ENCODE measurements at places on chromosomes 5 and 9.

DNA sequence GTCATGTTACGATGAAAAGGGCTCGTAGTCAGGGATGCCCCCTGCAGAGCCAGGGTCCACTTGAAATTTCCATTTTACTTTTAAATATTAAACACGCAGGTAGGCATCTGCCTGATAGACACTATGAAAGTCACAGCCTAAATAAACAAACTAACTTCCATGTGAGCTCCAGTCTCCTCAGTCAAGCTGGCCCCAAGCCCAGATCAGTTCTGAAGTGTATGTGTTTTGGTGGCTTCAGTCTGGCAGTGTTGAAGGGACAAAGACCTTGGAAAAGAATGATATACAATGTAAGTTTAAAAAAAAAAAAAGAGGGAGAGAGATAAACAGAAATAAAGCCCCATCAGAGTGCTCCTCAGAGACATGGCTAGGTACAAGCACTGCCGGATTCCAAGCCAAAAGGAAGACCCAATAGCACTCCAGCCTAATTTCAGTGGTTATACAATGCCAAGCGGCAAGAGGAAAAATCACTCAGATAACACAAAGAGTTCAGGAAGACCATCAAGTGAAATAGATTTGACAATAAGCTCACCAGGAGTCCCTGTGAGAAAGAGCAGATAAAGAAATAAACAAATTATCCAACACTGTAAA lies 181.0 kb downstream of the BNC2 start:
- DNase-seq: no peak

- DNase-seq: no peak
These were observed 183.7 kb downstream of the RGS3 start for GRCh38 chr9:113646946-113647914.

GRCh38 chr5:141716009-141716408 lies 34.0 kb upstream of the ARAP3 start:
- DNase-seq: no peak

DNA sequence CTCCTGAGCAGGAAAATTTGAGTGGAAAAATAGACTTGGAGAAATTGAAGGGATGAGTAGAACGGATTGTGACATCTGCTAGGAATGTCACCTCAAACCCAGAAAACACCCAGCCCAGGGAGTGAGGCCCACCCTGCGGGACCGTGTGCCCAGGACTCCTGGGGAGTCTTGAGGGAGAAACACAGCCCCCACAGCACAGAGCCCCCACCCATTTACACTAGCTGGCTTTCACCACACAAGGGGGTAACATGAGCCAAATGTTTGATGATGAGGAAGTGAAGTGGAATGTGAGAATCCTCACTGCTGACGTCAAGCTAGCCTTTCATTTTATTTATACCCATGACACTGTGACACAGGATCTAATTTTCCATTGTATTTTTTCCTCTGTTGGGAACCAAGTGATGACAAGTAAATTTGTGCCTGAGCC lies 42.8 kb upstream of the PDE8B start:
- DNase-seq: no peak

DNA sequence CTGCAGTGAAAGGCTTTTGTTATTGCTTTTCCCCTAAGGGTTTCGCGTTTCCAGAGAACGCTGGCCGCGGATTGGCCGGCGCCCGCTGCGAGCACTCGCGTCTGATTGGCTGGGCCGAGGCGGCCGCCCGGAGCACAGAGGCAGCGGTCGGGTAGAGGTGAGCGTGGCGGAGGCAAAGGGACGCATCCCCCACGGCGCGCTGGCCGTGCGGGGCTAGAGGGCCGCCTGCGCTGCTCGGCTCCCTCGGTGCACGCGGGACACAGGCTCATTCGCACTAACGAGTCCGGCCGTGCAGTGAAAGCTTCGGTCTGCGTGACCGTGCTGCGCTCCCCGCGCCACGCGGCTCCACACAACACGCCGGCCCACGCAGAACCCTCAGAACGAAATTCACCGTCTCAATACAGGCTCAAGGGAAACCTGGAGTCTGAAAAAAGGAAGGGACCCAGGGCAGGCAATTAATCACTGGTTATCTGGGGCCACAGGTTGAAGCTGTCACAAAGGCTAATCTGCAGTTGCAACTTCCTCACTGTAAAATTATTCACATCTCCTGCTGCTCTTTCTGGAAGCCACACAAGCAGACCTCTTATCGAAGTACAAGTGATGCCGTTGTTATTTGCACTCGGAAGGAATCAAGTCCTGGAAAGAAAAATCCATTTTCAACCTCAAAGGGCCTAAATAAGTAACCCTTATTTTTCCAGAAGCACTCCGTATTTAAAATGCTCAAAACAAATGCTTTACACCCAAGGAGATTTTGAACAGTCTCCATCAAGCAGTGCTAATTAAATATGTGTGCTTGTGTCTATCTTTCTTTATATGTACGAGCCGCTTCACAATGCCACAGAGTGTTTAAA lies 94.6 kb downstream of the ZNF608 start:
- DNase-seq: peak; percentile 58

DNA sequence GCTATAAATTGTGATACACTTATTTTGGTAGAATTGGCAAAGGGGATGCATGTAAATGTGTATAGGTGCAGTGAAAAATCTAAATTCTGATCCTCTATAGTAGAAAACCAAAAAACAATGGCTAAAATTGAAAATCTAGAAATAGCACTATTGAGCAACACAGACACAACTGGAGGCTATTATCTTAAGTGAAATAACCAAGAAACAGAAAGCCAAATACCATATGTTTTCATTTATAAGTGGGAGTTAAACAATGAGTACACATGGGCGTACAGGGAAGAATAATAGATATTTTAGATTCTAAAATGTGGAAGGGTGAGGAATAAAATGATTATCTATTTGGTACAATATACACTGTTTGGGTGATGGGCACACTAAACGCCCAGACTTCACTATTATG lies 183.2 kb upstream of the TUSC1 start:
- DNase-seq: no peak

DNA sequence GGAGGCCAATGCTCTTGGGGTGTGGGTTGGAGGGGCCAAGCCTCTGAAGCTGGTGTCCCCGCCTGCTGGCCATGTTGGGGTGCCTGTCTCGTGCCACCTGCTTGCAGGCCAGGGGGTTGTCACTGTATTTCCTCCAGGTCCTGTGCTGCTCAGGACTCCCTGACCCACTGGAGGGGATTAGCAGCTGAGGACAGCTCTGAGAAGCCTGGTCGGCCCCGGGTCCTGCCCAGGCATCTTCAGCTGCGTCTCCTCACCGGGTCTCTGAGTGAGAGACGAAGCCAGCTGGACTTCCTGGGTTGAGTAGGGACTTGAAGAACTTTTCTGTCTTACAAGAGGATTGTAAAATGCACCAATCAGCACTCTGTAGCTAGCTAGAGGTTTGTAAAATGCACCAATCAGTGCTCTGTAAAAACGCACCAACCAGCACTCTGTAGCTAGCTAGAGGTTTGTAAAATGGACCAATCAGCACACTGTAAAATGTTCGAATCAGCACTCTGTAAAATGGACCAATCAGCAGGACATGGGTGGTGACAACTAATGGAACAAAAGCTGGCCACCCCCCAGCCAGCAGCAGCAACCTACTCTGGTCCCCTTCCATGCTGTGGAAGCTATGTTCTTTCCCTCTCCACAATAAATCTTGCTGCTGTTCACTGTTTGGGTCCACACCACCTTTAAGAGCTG lies 20.6 kb upstream of the SLC9A3 start:
- DNase-seq: no peak

DNA sequence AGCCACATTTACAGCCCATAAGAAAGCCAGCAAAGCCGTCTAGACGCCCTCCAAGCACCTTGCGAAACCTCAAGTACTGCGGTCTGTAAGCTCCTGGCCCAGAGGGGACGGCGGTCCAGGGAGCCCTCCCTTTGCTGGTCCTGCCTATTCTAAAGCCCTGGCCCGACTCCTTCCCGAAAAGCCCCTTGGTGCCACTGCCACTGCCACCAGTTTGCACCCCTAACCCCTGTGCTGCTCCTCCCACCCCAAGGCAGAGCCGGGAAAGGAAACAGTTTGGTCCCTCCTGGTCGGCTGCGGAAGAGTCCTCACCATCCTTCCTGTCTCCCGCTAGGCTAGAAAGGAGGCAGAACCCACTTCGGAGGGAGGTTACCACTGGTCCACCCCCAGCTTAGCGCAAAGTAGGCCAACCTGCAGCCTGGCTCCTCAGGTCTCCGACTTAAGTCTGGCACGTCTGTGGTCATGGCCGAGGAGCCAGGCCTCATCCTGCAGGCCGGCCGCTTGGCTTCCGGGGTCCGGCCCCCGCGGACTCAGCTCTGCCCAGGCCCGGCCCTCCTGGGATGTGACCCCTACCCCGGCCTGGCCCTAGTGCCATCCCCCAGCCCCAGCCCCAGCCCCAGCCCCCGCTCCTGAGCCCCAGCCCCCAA lies 916 bp downstream of the TOR1A start:
- DNase-seq: peak; percentile 19

GRCh38 chr5:156802501-156802900 lies 47.6 kb upstream of the PPP1R2B start:
- no peak for DNase-seq

- no peak for DNase-seq
These were observed 735 bp downstream of the ECPAS start for GRCh38 chr9:111483439-111483857.

GRCh38 chr5:122192497-122193496 lies 63.5 kb downstream of the ZNF474 start:
- DNase-seq: peak; percentile 1

GRCh38 chr5:5303242-5303641 lies 119.2 kb upstream of the ICE1 start:
- DNase-seq: no peak
